H54 (cell line): ENCODE measurements at places on chromosomes 11 and 22.

GRCh38 chr11:85822814-85823213 is 11.9 kb upstream of the SYTL2 start:
- DNase-seq = no peak

DNA sequence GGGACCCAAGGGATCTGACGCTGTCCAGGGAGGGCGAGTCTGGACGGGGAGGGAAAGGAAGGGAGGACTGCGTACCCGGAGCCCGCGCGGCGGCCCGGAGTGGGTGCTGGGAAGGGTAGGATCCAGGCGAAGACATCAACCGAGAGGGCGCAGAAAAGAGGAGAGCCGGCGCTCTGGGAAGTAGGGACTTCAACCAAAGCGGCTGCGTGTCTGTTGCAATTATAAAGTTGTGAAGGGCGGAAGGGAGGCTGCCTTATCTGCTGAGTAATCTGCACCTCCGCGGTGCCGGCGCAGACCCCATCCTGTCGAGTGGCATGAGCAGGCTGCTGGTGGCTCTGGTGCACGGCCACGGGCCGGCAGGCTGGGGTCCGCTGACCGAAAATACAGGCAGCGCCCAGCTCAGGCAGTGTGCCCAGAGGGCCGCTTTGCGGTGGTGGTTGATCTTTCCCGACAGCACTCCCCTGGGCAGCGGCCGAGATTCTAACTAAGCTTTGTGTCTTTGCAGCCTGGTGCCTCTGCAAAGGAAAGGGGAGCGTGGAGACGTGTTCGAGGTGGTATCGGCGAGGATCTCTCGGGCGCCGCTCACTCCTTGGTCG is 978 bp downstream of the C11orf87 start:
- no peak for DNase-seq

DNA sequence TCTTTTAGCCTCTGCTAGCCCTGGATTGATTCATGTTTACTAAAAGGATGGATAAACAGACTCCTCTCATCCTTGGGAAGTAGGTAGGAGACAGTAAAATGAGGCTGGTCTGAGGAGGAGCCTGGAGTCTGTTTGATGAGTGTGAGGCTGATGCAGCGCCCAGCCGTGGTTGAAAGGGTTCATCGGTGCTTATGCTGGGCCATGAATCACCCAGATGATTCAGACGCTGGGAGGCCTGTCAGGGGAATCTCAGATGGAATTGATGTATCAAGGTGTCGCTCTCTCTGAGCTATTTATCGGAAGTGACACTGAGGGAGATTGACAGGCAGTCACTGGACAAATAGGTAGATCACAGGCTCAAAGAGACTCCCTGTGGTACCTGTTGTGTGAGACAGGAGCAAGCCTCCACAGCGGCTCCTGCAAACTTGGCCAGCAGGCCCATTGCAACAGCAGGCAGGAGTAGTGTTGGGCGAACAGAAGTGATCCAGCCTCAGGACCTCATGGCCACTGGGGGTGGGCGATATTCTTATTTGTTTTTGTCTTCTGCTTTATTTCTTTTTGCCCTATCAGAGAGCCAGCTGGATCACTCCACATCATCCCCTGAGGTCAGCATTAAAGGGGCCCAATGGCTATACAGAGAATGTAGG is 109.9 kb upstream of the CADM1 start:
- peak; percentile 9 for DNase-seq

GRCh38 chr11:19307498-19307897 is 66.8 kb upstream of the E2F8 start:
- no peak for DNase-seq

- no peak for DNase-seq
Measured at GRCh38 chr11:17877886-17878285, 135.0 kb downstream of the SERGEF start.

- DNase-seq = no peak
Measured at GRCh38 chr22:49206281-49206680, 621.4 kb downstream of the BRD1 start.

GRCh38 chr11:123020968-123021367 is 39.3 kb upstream of the BSX start:
- peak; percentile 40 for DNase-seq

- peak; percentile 98 for DNase-seq
Measured at GRCh38 chr11:66855574-66856495, 1.0 kb upstream of the LRFN4 start.

DNA sequence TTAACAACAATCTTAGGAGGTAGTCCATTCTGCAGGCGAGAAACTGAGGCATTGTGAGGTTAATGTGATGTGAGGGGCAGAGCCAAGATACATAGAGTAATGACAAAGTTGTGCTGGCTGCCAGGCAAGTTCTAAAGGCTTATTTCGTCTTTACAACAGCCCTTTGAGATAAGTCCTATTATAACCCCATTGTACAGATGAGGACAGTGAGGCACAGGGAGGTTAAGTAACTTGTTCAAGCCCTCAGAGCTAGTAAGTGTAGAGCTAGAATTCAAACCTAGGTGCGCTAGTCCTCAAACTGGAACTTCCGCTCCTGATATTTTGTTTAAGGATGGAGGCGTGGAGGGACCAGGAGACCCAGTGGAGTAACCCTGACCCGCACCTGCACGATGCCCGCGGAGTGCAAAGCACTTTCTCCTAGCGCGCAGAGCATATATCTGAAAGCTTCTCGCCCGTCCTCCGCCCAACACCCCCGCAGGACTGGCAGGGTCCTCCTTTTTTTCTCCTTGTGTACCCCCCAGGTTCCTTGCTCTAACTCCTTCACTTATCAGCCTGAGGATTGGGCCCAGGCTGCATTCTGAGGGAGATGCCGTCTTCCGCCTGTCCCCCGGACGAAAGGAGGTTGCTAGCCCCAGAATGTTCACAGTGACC is 4.9 kb upstream of the FLI1 start:
- no peak for DNase-seq

DNA sequence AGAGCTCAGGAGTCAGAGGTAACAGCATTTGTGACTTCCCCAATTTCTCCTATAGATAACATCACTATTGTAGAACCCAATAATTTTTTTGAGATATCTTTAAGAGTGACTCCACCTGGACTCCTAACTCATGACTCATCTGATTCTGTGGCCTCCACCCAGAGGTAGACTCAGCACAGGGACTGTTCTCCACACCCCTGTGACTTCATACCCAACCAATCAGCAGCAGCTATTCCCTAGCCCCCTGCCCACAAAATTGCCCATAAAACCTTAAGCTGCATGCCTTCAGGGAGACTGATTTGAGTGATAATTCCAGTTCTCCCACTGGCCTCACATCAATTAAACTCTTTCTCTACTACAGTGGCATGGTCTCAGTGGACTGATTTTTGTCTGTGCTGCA is 475.4 kb upstream of the FAT3 start:
- DNase-seq = no peak

GRCh38 chr11:45267052-45267451 is 19.1 kb downstream of the SYT13 start:
- no peak for DNase-seq

DNA sequence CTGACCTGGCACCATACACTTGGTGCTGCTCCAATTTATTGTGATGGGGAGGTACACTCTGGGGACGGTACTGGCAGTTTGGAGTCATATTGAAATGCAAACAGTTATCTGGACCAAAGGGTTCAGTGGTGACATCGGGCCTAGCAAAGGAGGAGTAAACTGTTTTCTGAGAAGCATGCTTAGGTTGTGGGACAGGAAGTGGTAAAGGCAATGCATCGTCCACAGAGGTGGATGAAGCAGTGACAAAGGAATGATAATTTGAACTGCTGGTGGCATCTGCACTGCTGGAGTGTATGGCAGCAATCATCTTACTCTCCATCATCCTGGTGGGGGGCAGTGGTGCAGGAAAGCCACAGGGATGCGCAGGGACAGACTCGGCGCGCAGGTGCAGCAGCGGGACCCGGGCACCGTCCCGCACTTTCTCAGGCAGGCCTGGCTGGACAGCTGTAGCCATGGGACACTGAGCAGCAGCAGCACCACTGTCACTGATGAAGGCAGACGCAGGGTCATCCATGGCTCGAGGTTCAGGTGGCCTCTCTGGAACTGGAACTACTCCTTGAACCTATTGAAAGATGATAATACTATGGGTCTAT is 28.0 kb upstream of the TP53AIP1 start:
- no peak for DNase-seq

- no peak for DNase-seq
Measured at GRCh38 chr22:31503211-31503964, 7.1 kb downstream of the SFI1 start.

- DNase-seq = no peak
Measured at GRCh38 chr11:2223153-2223794, 47.1 kb downstream of the ASCL2 start.

GRCh38 chr11:6199174-6199810 is at the start of gene OR52W1:
OR52W1 (plus strand) TSS chr11:6199224; CDS start chr11:6199224, 0 bp downstream.
- no peak for DNase-seq

GRCh38 chr11:68340784-68341556 is 28.6 kb downstream of the LRP5 start:
- DNase-seq = no peak

- no peak for DNase-seq
Measured at GRCh38 chr11:13786688-13787087, 118.2 kb downstream of the FAR1 start.

DNA sequence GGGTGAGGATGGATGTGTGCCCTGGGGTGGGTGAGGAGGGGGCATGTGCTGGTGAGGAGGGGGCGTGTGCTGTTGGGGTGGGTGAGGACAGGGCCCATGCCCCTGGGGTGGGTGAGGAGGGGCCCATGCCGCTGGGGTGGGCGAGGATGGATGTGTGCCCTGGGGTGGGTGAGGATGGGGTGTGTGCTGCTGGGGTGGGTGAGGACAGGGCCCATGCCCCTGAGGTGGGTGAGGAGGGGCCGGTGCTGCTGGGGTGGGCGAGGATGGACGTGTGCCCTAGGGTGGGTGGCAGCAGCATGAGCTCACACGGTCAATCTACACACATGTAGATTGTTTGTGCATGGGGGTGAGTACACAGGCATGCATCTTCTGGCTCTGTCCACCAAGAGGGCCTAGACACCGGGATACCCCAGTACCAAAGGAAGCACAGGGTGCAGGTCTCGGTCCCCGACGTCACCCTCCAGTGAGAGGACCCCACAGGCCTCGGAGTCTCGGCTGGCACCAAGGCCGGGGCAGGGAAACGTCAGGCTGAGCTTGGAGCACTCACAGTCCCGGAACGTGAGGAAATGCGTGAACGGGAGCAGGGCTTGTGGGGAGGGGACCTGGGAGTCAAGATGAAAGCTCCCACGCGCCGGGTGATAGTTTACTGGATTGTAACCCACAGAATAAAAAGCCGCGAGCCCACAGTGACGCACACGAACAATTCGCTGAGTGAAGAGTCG is 37.4 kb upstream of the TOLLIP start:
- no peak for DNase-seq

GRCh38 chr11:86743223-86744118 is 56.9 kb upstream of the PRSS23 start:
- no peak for DNase-seq

DNA sequence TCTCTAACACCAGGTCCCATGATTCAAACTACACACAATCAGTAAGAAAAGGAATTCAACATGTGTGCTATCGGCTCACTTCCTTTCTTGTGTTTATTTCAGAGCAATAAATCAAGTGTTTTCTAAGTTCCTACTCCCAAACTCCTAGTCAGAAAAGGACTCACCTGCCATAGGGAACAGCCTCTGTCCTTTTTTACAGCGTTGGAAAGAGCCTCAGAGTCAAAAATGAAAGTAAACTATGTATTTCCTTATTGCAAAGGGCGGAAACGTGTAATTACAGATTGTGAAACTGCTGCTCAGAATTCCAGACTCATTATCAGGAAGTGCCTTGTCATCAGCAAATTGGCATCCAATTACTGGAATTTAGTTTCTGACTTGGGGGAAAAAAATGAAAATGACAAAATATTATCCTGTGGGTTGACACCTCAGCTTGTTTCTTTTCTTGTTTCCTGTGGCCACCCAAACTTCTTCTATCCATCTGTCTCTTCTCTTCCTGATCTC is at the start of gene CASP4:
Gene CASP4 (minus strand): TSS at position 220 of the 501 bp plus-strand sequence. CDS start 49 bp downstream, at position 171.
- no peak for DNase-seq

- no peak for DNase-seq
Measured at GRCh38 chr11:105718641-105719040, 108.8 kb downstream of the GRIA4 start.

DNA sequence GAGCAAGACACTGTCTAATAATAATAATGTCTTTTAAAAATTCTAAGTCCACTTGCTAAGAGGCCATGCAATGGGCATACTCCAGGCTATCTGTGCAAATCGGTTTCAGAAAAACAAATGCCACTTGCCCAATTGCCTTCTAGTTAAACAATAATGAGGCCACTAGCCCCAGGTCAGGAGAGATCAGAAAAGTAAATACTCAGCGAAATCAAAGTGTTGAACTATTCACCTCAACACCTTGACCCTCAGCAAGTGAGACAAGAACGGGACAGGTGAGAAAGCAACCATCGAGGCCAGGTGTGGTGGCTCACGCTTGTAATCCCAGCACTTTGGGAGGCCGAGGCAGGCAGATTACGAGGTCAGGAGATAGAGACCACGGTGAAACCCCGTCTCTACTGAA is 72.3 kb upstream of the SYN3 start:
- DNase-seq = no peak

DNA sequence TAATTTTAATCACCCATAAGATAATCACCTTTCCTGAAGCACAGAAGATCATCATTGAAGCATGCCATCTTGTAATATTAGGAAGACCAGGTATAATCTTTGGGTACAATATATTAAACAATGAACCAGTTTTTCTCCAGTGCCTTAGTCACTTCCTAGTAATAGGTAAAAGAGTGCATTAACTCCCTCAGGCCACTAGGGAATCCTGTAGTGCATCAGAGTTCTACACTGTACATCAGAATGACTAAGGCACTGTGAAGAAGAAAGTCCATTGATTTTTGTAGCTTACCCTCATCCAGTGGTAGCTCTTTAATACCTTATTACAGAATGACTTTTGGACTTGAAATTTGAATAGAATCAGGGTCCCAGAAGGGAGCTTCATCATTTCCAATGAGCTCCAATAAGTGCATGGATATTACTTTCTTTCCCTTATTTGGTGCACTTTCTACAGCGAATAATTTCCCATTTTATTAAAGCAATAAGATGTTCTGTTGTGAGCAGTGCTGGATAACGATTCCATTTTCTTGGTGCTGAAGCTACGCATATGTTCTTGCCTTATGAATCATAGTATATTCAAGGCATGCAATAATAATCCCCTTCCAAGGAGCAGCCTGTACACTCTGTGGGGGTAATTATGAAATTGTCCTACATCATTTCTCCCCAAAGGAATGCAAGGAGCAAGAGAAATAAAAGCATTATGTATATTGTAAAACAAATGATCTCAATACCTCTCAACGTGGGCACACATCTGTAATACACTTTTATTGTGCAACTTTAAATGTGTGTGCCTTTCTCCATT is 4.7 kb downstream of the C11orf87 start:
- no peak for DNase-seq

GRCh38 chr11:18701614-18702216 is 3.1 kb downstream of the TMEM86A start:
- no peak for DNase-seq

GRCh38 chr11:35100013-35100383 is 39.0 kb upstream of the CD44 start:
- DNase-seq = no peak
